ENCODE measurements at places on chromosomes 1 and 21.

DNA sequence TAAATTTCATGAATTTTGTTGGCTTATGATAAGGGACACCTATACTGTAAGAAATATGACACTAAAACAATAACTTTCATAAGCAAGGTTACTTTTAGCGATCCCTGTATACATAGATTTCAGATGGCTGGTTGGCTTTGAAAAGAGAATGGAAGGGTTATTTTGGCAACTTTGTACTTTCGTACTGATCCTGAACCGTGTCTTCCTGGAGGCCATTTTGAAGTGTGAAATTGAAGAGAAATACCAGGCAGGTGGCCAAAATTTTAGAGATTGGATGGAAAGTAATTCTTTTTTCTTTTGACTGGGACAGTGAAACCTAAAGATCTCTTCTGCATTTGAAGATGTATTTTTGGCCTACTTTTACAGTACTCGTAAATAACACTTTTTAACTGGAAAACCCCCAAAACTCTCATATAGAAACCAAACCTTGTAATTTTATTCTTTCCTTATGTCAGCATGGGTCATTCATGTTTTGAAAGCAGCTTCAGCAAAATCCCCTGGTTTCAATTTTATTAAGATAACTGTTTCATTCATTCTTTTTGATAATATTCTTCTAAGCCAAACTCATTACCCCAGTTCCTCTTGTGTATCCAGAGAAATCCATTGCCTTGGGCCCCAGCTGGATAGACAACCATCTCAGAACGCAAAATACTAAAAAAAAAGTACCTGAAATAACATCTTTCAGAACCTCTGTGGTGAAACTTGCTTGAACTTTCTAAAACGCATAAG is 38.4 kb upstream of the ZNF281 start:
- DNase-seq = no peak

- DNase-seq = no peak
Measured at GRCh38 chr1:54425152-54425584, 19.0 kb upstream of the SSBP3 start.

GRCh38 chr1:229086686-229087085 is 184.2 kb upstream of the RAB4A start:
- DNase-seq = no peak

GRCh38 chr1:119898981-119899720 is 2.8 kb upstream of the ADAM30 start:
- DNase-seq = no peak
